ENCODE measurements at places on chromosomes 12 and 14. TPM values are rescaled to one million over a fixed set of nuclear protein-coding genes. Genes with fewer than 3 reads are reported as not detected.

Gene B4GALNT3
- 27.2 TPM for total RNA-seq

Gene RNASE3
- not detected for total RNA-seq

Gene SLC6A15
- not detected for total RNA-seq

Gene ASIC1
- 1.6 TPM for total RNA-seq

Gene AICDA
- not detected for total RNA-seq

Gene LHX5
- not detected for total RNA-seq

Gene PRKD1
- 3.7 TPM for total RNA-seq

Gene SLCO1A2
- not detected for total RNA-seq

DNA sequence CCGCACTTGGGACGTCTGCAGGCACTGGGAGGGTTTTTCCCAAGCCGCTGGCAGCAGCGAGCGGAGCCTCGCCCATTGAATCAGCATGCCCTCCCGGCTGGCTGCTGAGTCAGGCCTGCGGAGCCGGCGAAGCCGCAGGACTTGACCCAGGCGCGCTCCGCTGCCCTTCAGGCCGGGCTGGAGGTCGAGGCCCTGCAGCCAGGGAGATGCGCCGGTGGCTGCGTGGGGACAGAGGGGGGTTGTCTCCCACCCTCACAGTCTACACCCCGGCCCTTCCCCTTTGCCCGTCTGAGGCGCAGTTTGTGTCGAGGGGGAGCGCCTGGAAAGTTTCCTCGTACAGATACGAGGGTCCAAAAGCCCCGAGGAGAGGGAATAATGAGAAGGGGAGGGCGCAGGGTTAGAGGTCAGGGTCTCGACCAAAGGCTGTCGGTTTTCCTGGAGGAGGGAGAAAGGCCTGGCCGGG lies 759 bp upstream of the KLC1 start:
- DNase-seq = peak; percentile 65
- H3K36me3 ChIP-seq = no peaks in the 10 kb centered on the region
- no peaks in the 10 kb centered on the region for H3K27me3 ChIP-seq
- peak overlapping the region; percentile 99 for H3K27ac ChIP-seq

GRCh38 chr14:53912021-53912420 lies 44.6 kb downstream of the BMP4 start:
- peaks cover 5% of the 10 kb centered on the region for H3K4me1 ChIP-seq
- H3K4me3 ChIP-seq = no peak overlapping the region
- H3K27ac ChIP-seq = no peak overlapping the region
- no peaks in the 10 kb centered on the region for H3K36me3 ChIP-seq

DNA sequence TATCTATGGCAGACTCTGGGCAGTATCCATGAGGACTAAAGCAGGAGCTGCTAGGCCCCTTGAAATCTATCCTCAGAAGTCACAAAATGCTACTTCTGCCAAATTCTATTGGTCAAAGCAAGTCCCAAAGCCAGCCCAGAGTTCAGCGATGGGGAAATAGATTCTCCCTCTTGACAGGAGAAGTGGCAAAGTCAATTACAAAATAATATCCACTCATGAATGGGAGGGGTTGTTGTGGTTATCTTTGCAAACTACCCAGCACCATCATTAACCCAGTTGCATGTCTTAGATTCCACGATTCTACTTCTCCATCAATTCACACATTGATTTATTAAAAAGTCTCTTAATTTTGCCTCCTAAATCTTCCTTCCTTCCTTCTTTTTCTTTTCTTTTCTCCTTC lies 30.7 kb upstream of the STXBP6 start:
- no peak overlapping the region for H3K4me3 ChIP-seq
- peaks cover 4% of the 10 kb centered on the region for H3K4me1 ChIP-seq
- H3K27ac ChIP-seq = no peak overlapping the region
- no peaks in the 10 kb centered on the region for H3K27me3 ChIP-seq
- no peaks in the 10 kb centered on the region for H3K36me3 ChIP-seq

GRCh38 chr12:100163416-100164152 lies 20.9 kb upstream of the BLTP3B start:
- H3K4me1 ChIP-seq = no peaks in the 10 kb centered on the region
- no peaks in the 10 kb centered on the region for H3K27me3 ChIP-seq
- DNase-seq = peak; percentile 75
- no peak overlapping the region for H3K27ac ChIP-seq
- H3K36me3 ChIP-seq = no peaks in the 10 kb centered on the region

DNA sequence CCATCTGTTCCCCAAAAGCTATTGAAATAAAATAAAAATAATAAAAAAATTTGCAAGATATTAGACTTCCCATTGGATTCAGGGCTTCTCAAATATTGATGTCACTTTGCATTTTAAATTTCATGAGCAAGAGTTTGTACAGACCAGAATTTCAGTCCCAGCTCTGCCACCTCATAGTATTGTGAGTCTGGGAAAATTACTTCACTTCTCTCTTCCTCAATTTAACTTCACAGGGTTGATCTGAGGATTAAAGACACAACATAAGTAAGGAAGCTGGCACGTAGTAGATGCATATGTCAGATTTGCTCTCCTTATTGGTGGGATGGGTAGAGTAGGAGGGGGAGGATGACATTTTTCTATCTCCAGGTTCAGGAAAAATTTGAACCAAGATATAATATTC lies 32.8 kb downstream of the COX8C start:
- H3K27me3 ChIP-seq = no peaks in the 10 kb centered on the region
- H3K4me3 ChIP-seq = no peak overlapping the region
- H3K27ac ChIP-seq = no peak overlapping the region
- H3K36me3 ChIP-seq = no peaks in the 10 kb centered on the region

GRCh38 chr14:72812292-72812851 lies 81.5 kb downstream of the DPF3 start:
- peak; percentile 74 for DNase-seq
- peaks cover 63% of the 10 kb centered on the region for H3K4me1 ChIP-seq
- H3K4me3 ChIP-seq = no peak overlapping the region
- no peaks in the 10 kb centered on the region for H3K27me3 ChIP-seq
- H3K36me3 ChIP-seq = no peaks in the 10 kb centered on the region

DNA sequence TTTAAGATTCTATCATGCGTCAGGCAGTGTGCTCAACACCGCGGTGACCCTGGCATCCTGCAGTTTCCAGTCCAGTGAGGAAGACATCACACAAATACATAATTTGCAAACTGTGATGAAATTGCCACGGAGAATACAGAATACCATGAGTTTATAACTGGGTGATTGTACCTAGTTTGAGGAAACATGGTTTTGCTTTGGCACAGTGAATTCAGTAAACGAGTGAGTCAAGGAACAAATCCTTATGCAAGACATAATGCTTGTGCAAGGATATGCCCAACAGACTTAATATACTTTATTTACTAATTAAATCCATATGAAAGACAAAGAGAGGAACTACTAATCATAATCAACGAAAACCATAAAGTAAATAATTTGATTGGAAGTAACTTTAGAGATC lies 311.8 kb upstream of the TMTC1 start:
- no peak overlapping the region for H3K27ac ChIP-seq
- H3K4me1 ChIP-seq = no peaks in the 10 kb centered on the region
- H3K36me3 ChIP-seq = no peaks in the 10 kb centered on the region
- no peaks in the 10 kb centered on the region for H3K27me3 ChIP-seq

DNA sequence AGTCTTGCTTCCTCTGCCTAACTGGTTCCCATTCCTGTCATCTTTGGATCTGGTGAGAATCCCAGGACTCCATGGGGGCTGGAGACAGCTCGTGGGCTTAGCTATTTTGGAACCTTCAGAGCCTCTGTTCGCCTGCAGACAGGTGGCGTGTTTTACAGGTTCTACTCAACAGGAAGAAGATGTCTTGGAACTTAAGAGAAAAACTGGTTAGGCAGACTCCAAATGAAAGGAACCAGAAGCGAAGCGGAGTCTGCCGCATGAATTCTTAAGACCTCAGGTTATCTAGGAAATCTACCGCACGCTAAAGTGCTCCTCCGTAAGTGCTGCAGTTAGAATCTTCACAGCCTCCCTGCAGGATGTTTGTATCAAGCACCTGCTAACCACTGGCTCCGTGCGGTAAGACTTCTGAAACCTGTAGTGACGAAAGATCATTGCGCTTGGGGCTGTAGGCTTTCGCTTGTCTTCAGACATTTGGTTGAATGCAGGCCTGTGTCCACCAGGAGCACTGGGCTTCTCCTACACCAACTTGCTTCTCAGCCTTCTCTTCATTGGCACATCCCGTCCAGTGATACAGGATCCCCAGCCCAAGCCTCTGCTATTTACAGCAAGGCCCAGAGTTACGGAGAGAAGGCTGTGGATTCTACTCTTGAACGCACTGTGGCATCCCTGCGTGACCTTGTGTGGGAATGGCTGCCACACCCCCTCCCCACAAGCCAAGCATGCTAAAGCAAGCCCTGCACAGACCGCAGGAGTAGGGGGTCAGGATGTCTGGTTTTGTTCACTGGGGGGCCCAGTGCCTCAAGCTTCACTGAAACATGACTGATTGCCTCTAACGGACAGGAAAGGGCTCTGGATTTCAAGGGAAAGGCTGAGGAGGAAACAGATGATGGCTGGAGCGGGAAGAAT lies 35.0 kb downstream of the ACADS start:
- no peak overlapping the region for H3K4me3 ChIP-seq
- no peaks in the 10 kb centered on the region for H3K27me3 ChIP-seq
- no peaks in the 10 kb centered on the region for H3K36me3 ChIP-seq
- peaks cover 18% of the 10 kb centered on the region for H3K4me1 ChIP-seq
- no peak overlapping the region for H3K27ac ChIP-seq

GRCh38 chr14:65495196-65495595 lies 82.7 kb downstream of the FUT8 start:
- DNase-seq = no peak
- no peaks in the 10 kb centered on the region for H3K27me3 ChIP-seq
- H3K27ac ChIP-seq = no peak overlapping the region

All from heart right ventricle (tissue), 16 donors.